CD4-positive, alpha-beta T cell treated with Interleukin-17A for 1 hour (primary cell): ENCODE measurements at places on chromosomes 16 and 17.

- no peak for DNase-seq
Observed at GRCh38 chr16:60143348-60143705, 1409.2 kb upstream of the GOT2 start.

DNA sequence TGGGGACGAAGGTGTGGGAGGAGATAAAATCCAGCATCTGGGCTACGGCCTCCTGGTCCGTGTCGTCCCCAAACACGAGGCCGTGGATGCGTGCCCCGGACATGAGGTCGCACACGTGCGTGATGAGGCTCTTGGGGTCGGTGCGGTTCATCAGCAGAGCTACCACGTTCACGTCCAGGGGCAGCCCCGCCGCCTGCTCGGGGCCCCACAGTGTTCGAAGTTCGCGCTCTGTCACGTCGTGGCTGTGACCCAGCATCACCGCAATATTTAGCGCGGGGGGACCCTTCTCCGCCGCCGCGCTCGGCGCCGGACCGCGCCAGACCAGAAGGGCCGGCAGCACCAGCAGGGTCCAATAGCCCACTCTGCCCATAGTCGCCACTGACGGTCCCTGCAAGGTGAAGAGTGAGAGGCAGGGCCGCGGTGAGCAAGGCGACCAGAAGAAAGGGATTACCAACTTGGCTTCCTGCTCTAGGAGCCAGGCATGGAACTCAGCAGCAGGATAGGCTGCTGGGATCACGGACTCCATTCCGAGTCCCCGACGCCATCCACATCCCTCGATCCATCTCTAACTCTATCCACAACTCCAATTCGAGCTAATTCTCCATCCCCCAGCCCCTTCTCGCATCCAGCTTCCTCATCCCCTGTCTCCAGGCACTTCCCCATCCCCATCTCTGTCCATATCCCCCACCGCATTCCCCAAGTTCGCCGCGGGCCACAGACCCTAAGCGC, 2.0 kb downstream of the GRIN2A start:
- DNase-seq, result no peak

- DNase-seq, result no peak
Observed at GRCh38 chr16:12170103-12171040, 193.8 kb downstream of the SNX29 start.

DNA sequence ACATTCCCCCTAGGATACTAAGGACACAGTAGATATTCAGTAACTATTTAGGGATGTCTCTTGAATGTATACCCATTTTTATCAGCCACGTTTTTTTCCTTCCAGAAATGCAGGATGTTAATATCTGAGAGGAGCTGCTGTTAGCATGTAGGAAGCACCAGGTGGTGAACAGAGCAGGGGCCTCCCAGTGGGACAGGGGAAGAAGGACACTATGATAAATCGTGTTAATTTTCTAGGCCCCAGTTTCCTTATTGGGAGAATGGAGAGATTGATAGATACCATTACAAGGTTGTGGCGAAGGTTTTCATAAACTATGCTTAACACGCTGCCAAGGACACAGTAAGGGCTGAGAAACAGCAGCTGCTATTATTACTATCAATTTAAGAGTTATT, 45.4 kb downstream of the PRSS54 start:
- DNase-seq, result no peak

DNA sequence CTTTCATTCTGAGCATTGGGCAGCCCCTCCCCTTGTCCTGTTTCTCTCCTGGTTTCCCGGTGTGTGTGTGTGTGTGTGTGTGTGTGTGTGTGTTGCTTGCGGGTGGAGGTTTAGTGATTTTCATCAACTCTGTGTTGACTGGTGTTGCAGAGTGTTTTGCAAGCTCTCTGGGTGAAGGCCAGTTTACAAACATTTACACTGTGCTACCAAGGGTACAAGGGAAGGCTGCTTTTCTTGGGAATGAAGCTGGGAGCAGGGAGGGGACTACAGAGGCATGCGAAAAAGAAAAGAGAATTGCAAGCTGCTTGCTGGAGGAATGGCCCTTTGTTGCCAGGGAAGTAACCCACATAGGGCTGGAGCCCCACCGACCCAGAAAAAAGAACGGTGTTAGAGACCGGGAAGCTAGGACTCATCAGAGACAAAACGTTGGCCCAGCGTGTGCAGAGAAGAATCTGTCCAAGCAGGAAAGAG, 29.6 kb downstream of the HS3ST3B1 start:
- DNase-seq, result no peak

DNA sequence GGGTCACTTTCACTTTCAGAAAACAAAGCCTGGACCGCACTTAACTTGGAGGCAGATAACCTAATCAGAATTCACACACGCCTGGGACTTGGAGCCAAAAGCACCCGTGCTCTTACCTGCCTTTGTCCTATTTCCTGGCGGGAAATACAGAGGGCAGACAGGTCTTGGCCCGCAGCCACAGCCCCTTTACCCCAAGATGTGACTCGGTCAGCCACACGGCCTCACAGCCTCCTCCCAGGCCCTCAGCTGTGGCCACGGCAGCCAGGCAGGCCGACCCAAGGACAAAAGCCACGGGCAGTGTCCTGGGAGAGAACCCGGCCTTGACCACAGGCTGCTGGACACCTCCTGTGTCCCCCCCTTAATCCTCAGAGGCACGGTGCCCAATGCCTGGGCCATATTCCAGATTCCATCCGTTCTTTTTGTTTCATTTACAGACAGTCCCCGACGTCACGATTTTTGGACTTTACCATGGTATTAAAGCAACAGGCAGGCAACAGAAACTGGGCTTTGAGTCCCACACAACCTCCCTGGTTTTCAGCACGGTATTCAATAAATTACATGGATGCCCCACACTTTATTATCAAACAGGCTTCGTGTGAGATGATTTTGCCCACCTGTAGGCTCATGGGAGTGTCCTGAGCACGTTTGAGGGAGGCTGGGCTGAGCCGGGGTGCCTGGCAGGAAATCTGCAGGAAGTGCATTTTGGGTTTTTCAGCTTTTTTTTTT, 30.1 kb upstream of the GAA start:
- DNase-seq, result no peak

DNA sequence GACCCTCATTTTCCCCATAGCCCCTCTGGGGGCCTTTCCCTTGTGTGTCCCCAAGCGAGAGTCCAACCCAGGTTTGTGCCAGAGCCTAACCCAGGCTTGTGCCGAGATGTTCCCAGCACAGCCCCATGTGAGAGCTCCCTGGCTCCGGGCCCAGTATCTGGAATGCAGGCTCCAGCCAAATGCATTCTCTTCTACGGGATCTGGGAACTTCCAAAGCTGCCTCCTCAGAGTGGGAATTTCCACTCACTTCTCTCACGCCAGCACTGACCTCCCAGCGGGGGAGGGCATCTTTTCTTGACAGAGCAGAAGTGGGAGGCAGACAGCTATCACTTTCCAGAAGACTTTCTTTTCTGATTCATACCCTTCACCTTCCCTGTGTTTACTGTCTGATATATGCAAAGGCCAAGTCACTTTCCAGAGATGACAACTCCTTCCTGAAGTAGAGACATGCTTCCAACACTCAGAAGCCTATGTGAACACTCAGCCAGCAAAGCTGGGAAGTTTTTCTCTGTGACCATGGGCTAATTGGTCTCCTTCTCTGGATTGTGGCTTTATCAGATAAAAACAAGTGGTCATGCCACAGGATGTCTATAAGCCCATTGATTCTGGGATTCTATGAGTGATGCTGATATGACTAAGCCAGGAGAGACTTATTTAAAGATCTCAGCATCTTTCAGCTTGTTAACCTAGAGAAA, 2.5 kb upstream of the CCL2 start:
- no peak for DNase-seq

DNA sequence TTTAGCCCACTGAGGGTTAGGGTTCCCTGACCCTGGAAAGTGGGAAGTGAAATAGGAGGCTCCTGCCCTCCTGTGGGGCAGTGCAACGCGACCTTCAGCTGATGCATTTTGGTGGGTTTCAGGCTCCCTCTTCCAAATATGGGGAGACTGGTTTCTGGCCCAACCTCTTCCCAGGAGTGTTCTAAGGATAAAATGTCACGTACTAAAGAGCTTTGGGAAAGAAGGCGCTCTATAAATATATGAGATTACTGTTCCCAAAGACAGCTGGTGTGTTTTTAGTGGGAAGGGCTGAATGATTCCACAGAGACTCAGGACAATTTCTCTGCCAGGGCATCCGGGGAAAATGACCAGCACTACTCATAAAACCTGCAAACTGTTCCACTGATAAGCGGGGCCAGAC, 9.8 kb downstream of the SLC35B1 start:
- DNase-seq, result no peak

DNA sequence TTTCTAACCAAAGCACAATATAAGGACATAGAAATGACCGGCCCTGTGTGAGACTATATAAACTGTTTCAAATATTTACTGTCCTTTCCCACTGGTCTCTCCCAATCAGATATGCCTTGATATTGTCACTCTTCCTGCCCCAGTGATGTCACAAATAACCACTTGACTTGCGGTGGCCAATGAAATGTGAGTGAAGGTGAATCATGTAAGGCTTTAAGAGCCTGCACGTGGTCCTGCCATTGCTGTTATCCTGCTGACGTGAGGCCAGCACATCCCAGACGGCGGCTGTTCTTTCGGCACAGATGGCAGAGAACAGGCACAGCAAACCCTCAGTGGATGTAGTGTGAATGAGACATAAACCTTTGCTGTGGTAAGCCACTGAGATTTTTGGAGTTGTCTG, 5.4 kb upstream of the KLHL11 start:
- DNase-seq, result no peak

- DNase-seq, result no peak
Observed at GRCh38 chr16:57844416-57845030, 42.2 kb upstream of the KIFC3 start.

DNA sequence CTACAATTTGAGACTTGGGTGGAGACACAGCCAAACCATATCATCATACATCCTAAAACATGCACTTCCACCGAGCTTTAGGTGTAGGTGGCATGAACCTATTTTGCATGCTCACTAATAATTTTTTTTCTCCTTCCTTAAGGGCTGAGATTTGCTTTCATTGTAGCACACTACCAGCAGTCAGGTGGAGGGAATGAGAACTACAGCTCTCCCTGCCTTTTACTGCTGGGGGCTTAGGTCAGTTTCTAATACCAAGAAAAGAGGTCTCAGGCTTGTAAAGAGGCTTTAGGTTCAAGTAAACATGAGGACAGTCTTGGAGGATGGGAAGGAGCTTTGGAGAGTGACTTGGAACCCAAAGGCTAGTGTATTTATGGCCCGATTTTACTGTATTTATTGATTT, 22.0 kb downstream of the CFAP20 start:
- no peak for DNase-seq

- DNase-seq, result no peak
Observed at GRCh38 chr17:52049051-52049450, 109.5 kb downstream of the CA10 start.

- peak; percentile 95 for DNase-seq
Observed at GRCh38 chr16:88700636-88701482, 5.3 kb downstream of the RNF166 start.

GRCh38 chr17:64115043-64115698, 14.8 kb downstream of the ERN1 start:
- DNase-seq, result no peak

DNA sequence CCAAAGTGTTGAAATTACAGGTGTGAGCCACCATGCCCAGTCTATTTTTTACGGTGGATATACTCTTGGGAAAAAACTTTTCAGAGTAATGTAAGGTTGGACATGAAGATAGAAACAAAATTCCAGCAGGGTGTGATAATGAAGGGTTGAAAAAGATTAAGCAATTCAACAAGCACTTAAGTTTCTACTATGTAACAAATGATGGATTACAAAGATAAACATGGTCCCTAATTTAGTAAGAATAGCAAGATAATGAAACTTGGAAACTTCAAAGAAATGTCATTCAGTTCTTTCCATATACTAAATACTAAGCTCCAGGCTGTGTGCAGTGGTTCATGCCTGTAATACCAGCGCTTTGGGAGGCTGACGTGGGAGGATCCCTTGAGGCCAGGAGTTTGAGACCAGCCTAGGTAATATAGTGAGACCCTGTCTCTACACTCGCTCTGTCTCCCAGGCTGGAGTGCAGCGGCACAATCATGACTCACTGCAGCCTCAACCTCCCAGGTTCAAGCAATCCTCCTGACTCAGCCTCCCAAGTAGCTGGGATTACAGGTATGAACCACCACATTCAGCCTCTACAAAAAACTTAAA, 31.0 kb downstream of the PSMD12 start:
- no peak for DNase-seq

DNA sequence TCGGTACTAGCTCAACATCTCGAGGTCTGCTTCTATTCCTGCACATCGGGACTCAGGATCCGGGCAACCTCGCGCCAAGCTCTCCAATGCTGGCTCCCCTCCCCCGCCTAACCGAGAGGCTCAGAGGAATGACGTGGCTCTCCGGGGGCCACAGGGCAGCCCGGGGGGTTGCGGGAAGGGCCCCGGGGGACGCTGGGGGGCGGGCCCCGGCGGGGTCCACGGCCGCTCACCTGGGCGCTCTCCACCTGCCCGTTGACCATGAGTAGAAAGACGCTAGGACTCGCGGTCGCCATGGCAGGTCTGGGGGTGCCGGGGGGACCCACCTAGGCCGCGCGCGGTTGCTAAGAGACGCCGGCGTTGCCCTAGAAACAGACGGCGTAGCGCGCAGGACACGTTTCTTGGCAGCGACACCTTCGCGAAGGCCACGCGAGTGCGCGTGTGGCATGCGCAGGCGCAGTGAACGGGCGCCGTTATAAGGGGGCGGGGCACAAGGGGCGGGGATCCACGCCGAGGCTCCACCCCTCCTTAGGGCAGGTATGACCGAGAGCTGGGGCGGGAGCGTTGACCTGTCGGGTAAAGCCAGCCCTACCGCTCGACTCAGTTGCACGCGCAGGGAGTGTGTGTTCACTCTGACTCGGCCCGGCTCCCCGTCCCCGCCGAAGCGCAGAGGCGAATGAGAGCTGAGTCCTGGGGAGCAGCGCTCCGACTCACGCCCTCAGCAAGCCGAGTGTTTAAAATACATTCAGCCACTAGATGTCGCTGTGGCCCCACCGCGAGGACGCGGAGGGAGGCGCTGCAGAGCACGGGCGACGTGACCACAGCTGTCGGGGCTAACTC, at the start of gene B9D1:
Gene B9D1, minus strand, starts transcription at position 447 of the 837 bp plus-strand sequence. Its CDS starts 154 bp downstream, at position 293.
- peak; percentile 96 for DNase-seq

- no peak for DNase-seq
Observed at GRCh38 chr17:49327835-49328784, 33.9 kb downstream of the ZNF652 start.

DNA sequence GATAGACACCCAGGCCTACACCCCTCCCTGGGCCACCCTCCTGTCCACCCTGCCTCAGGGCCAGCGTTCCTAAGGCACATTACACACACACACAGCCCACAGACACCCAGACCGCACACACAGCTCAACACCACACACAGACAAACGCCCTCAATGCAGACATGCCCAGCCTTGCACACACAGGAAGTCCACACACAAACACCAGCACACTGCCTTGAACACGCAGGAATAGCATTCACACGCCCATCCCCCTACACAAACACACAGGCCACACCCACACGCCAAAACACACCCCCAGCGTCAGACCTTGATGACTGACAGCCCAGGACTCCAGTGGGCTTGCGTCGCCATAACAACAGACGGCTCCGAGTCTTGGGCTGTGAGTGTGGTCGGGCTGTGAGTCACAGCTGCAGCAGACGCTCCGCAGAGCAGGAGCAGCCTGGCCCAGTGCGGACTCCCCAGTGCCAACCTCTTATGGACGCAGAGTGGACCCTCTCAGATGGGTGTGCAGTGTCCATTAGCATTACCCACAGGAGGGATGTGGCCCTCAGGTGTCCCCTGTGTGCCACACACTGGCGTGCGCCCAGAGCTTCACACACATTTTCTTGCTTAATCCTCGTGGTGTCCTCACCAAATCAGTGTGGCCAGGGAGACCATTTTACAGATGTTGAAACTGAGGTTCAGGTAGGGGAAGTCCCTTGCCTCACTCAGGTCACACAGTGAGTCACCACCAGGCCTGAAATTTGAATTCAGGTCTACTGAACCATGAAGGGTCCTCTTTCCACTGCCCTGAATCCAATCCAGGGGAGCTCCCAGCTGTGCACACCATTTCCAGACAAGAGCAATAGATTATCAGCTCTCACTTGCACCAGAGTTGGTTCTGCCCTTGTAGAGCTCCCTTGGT, 17.8 kb upstream of the RAI1 start:
- peak; percentile 89 for DNase-seq
